Kidney tubule cell (primary cell): ENCODE measurements at places on chromosomes 2 and 18.

DNA sequence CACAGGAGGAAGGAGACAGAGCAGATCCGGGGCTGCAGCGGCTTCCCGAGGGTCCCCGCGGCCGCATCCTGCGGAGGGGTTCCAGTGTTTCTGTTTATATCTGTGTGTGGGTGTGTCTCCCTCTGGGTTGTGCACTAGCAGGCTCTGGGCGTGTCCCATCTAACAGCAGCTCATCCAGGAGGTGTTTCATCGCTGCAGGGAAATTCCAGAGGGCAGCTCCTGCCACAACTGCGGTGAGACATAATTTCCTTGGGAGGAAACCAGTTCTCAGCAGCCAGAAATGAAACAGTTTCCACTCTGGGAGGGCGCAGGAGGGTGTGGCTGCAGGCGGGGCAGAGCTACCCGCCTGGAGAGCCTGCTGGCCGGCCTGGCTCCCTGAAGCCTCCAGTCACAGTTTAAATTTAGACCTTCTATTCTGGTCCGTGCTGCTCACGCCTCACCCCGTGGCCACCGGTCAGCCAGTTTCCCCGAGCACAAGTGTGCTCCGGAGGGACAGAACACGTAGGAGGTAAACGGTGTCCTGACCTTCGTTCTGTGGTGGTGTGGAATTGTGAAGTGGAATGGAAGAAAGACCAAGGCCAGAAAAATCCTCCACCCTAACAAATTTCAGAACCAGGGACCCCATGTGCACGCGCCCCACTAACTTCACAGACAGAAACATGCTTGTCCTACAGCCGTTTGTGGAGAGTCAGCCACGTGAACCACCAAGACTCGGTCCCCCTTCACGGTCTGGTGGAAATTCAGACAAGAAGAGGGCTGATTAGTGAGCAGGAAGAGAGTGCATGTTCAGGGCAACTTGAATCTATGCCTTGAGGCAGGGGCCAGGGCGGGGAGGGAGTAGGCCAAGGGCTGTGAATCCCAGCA is 50.2 kb downstream of the TEX44 start:
- DNase-seq = peak; percentile 99

- DNase-seq = no peak
These were observed 49.4 kb downstream of the TGOLN2 start for GRCh38 chr2:85278361-85278760.

- no peak for DNase-seq
These were observed 231.1 kb upstream of the EPAS1 start for GRCh38 chr2:46066116-46066515.

GRCh38 chr2:64410671-64411070 is 43.3 kb upstream of the LGALSL start:
- DNase-seq = no peak

- DNase-seq = no peak
These were observed 194.0 kb downstream of the ACTR3 start for GRCh38 chr2:114083717-114084387.

GRCh38 chr2:69459936-69460335 is 22.7 kb upstream of the NFU1 start:
- no peak for DNase-seq

DNA sequence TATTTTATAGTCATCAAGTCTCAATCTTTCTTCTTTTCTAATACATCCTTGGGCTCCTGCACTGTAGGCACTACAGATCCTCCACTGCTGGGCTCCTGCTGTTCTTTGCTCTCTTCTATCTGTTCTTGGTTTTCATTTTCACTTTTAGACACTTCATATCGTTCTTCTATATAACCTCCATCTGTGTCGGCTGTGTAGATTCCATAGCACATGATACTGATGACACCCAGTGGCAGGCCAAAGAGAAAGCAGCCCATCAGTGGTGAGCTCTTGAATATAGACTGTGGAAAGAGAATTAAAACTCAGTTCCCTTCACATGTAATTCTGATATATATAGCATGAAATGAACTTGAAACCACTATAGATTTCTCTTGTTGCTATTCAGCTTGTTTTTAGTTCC is 38.0 kb downstream of the TMX3 start:
- DNase-seq = no peak

GRCh38 chr2:127675331-127676261 is at the start of gene LIMS2:
LIMS2 (minus strand) TSS chr2:127675530; CDS start chr2:127675024, 506 bp downstream.
- peak; percentile 33 for DNase-seq

- DNase-seq = peak; percentile 24
These were observed 11.2 kb upstream of the EFR3B start for GRCh38 chr2:25030702-25031101.

- no peak for DNase-seq
These were observed 819 bp upstream of the SERPINE2 start for GRCh38 chr2:224039770-224040440.

GRCh38 chr2:206250041-206250897 is 24.2 kb upstream of the ZDBF2 start:
- no peak for DNase-seq

- no peak for DNase-seq
These were observed 179.1 kb downstream of the ANKRD44 start for GRCh38 chr2:197131558-197131855.

GRCh38 chr18:27921392-27921791 is 255.5 kb downstream of the CDH2 start:
- DNase-seq = no peak

GRCh38 chr2:120920454-120921148 is 184.9 kb downstream of the GLI2 start:
- DNase-seq = no peak

DNA sequence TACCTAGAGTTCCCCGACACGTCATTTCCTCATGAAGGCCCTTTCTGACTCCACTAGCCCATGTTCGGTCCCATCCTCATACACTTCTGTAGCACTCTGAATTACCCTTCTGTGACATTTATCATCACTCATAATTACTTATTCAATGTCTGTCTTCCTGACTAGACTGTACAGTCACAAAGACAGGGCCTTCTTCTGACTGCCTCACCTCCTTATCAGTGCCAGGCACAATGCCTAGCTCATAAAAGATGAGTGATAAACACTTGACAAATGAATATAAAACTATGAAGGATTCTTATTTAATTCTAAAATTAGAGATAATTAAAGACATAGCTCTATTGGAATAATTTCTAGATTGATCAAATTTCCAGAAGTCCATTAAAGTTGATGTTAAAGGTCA is 1.4 kb upstream of the UBXN4 start:
- no peak for DNase-seq

DNA sequence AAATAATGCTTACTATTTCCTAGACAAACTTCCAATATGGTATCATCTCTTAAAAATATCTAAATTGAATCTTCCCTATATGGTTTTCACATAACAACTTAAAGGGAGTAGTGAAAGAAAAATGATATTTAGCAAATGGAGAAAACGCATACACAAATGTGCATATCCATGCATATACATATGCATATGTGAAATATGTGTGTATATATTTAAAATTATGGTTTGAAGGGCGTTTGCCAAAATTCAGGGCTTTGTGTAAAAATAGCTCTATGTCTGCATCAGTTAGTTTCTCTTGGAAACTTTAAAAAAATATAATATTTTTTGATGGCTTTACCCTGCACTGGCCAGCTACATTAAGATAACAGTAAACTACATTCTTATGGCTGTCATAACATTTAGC is 986.7 kb downstream of the BCL11A start:
- no peak for DNase-seq

DNA sequence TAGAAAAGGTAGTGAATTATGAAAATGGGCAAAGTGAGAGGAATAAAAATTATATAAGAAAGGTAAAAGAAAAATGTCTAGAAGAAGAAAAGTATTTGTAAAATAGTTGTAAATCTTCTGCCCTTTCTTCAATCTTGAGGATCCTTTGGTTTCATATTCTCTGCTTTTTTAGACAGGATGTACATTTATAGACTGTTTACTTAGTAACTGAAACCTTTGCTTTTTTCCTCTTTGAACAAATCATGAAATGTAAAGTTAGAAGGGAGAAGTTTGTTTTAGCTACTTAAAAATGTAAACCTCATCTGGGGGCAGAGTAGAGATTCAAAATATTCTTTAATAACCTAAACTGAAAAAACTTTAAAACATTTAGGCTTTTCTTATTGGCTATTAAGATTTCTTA is 150.4 kb upstream of the ITGA4 start:
- no peak for DNase-seq

- DNase-seq = peak; percentile 54
These were observed 125.6 kb downstream of the CTNNA2 start for GRCh38 chr2:79638410-79638809.

DNA sequence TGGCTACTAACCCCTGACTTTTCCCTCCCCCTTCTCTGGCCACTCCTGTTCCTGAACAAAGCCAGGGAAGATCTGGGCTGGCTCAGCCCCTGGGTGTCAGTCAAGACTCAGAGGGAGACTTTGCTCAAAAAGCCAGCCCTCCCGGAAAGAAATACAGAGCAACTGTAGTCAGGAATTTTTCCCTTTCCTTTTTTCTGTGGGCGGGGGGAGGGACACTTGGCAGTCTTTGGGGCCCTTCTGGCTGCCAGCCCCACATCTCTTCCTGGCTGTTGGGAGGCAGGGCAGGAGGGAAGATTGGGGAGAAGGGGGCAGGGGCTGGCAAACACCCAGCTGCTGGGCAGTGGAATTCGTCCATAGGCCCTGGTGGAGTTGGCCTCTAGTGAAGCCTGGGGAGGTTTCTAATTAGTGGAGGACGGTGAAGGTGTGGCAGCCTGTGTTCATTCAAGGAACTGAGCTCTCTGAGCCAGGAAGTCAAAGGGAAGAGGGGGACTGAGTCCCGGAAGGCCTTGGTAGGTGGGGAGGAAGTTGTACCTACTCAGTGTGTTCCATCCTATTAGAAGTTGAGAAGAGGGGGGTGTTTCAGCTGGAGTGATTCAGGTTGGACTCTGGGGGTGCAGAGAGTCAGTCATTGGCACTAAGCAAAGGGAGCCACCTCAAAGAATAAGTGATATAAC is 10.9 kb downstream of the IGFBP2 start:
- peak; percentile 9 for DNase-seq

GRCh38 chr2:69933839-69934613 is 19.1 kb downstream of the MXD1 start:
- DNase-seq = peak; percentile 85

- no peak for DNase-seq
These were observed 35.0 kb downstream of the SUMO1 start for GRCh38 chr2:202203348-202203747.

DNA sequence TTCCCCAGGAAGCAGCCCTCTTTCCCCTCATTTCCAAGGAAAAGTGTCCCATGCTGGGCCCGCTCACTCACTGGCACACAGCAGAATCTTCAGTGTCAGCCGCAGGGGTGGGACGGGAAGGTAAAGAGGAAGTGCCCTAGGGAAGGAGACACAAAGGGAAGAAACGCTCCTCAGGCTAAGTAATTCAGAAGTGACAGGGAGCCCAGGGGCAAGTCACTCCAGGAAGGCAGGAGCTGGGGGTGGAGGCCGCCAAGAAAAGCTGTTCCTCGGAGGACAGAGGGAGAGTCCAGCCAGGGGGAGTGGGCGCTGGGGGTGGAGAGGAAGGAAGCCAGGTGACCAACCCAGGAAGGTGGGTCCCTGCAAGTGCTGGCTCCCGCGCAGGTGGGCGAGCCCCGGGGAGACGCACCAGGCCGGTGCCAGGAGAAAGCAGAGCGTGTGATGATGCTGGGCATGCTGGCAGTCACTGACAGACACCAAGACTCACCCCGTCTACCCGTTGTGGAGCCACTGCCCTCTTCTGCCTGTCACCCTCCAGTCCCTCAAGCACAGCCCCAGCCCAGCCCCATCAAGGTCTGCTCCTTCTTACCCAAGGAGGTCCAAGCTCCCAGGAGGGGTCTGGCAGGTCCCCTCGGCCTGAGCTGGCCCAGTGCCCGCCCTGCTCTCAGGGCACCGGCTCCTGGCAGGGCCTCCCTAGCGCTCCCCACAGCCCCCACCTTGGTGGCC is 21.7 kb downstream of the HDAC4 start:
- no peak for DNase-seq

DNA sequence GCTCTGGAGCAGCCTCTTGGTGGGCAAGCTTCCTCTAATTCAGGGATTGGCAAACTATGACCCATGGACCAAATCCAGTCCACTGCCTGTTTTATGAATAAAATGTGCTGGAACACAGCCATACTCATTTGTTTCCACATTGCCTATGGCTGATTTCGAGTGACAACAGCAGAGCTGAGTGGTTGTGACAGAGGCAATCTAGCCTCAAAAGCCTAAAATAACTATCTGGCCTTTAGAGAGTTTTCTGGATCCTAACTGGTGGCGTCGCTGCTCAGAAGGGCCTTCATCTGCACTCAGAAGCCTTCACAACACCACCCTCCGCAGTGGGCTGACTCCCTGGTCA is 147.1 kb downstream of the CCBE1 start:
- no peak for DNase-seq

DNA sequence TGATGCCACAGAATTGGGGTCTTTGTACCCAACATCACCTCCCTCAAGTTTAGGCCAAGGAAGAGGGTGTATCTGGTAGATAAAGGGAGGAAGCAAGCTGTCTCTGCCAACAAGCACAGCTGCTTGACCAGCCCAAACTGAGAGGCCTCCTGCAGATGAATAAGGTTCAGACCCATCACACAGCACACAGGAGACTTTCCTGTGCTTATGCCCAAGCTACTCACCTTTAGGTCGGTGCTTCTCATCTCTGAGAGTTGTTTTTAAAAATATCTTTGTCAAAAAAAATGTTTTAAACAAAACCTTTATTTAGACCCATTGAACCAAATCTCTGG is 24.7 kb upstream of the SP3 start:
- DNase-seq = no peak

- DNase-seq = no peak
These were observed 40.8 kb upstream of the FRZB start for GRCh38 chr2:182907081-182907830.

GRCh38 chr2:11745613-11746375 is 638 bp upstream of the LPIN1 start:
- no peak for DNase-seq

- DNase-seq = peak; percentile 80
These were observed 72.3 kb downstream of the FMNL2 start for GRCh38 chr2:152407204-152407721.

DNA sequence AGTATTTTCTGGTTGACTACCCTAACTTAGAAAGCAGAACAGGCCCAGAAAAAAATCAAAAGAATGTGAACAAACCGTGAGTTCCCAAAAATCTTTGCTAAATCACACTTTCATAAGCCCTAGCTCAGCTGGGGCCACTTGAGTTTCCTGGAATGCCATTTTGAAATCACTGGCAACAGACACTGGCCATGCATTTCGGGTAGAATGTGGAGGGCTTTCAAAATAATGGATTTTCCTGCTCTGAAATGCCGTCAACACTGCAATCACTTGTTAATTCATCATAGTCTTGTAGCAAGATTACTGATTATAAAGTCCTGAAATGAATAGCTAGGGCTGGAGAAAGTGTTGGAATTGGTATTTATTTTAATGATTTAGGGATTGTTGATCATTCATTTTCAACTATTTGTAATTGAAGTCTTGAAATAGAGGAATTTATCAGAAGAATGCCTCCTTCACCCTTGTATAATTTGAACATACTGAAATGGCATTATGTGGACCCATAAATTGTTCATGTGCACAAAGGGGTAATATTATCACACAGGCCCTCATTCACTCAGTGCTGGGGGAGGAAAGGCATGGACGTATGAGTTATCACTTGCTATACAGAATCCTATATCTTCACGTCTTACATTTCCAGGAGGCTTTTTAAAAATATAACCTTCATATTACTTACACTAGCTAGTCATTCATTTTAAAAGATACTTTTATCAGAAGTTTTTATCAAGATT is 134.8 kb downstream of the DTNA start:
- DNase-seq = no peak
